ACHN (cell line): ENCODE measurements at places on chromosomes 3 and 15.

DNA sequence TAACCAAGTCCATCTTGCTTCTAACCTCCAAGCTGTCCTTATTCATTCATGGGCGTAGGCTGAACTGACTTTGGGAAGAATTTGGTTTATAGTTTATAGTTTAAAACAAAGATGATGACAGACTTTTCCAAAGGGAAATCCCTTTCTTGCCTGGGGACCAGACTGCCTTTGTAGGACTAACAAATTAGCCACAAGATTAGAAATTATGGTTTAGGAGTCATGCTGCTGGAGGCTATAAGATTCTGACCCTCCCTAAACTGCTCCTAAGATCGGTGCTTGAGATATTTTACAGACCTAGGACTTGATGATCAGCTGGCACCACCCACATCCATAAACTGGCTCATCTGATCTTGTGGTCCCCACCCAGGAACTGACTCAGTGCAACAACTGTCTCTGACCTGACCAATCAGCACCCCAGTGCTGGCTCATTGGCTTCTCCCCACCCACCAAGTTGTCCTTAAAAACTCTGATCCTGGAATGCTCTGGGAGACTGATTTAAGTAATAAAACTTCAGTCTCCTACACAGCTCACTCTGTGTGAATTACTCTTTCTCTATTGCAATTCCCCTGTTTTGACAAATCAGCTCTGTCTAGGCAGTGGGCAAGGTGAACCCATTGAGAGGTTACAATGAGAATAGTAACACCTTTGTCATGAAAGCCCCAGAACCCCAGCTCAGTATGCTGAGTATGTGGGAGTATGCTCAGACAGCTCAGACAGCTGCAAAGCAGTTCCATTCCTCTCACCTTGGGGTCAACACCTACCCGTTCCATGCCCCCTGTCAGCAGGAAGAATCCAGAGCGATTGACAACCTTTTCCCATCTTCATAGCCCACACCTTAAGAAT, 51.6 kb upstream of the C15orf39 start:
- DNase-seq = no peak

DNA sequence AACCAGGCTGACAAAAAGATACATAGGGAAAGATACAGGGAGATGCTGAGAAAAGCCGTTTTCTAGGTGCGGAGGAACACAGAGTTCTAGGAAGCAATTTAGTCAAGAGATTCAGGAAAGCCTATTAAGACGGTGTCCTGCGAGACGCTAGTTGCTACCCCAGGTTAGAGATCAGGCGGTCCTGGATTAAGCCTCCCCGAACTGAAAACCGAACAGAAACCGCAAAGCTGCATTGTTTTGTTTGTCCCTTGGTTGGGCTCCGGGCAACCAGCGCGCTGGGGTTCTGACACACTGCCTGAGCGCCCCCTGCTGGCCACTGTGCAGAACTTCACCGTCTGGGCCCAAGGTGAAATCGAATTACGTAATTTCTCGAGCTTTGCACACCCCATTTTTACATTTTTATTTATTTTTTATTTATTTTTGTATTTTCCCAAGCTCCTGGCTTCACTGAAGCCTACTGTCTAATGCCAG, 37.3 kb upstream of the NDUFB4 start:
- peak; percentile 83 for DNase-seq

DNA sequence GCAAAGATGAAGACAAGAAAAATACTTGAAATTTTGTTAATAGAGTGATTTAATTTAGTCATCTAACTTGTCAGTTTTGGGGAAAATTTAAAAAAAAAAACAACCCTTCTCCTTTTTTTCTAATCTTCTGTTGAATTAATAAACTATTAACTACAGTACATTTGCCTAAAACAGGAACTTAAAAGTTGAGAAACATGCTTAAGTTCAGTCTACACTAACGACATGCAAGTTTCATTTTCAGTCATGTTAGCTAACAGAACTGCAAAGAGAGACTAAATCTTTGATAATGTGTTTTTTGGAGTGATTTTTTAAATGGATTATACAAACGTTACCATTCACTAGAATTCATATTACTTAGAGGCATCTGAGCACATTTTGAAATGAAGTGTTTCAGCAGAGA, 71.9 kb upstream of the MBNL1 start:
- no peak for DNase-seq

- DNase-seq = no peak
Measured at GRCh38 chr3:108527109-108527508, 16.7 kb upstream of the MYH15 start.

DNA sequence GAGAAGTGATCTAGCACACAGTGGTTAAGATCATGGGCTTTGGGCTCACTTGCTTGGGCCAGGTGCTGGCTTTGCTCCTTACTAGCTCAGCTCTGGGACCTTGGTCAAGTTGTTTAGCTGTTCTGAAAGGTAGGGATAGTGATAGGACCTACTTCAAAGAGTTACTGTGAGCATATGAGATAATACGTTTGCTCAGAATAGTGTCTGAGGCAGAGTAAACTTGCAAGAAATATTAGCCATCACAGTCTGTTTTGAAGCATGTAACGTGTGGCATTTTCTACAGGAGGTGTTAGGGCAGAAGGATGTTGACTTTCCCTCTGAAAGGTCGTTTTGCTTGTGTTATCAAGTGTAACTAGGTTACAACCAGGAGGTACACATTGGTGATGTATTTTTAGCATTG, 34.5 kb upstream of the NFKBIZ start:
- no peak for DNase-seq

DNA sequence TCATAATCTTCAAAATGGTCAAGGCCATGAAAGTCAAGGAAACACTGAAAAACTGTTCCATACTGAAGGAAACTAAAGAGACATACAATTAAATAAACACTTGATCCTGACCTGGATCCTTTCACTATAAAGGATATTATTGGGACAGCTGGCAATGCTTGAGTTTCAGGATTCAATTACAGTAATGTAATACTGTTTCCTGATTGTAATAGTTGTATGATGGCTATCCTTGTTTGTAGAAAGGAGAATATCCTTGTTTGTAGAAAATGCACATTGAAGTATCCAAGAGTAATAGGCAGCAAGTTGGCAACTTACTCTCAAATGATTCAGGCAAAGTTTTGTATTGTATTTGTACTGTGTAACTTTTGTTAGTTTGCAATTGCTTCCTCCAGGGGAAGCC, 4.6 kb downstream of the CIDEC start:
- no peak for DNase-seq

- no peak for DNase-seq
Measured at GRCh38 chr3:160319322-160319721, 79.7 kb downstream of the IFT80 start.

DNA sequence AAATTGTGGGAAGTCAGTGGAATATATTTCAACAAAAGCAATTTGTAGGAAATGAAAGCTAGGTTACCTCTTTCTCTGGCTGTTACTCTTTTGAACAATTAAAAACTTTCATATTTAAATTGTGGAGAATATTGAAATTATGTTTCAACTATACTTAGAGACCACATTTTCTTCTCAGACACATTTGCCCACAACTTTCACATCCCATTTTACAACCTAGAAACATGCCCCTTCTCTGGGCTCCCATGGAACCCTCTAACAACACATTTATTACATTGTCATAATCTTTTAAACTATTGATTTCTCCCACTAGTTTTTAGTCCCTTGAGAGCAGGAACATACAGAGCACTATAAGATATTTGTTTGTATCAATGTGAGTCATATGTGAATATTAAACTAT, 211.7 kb upstream of the TTC14 start:
- no peak for DNase-seq

DNA sequence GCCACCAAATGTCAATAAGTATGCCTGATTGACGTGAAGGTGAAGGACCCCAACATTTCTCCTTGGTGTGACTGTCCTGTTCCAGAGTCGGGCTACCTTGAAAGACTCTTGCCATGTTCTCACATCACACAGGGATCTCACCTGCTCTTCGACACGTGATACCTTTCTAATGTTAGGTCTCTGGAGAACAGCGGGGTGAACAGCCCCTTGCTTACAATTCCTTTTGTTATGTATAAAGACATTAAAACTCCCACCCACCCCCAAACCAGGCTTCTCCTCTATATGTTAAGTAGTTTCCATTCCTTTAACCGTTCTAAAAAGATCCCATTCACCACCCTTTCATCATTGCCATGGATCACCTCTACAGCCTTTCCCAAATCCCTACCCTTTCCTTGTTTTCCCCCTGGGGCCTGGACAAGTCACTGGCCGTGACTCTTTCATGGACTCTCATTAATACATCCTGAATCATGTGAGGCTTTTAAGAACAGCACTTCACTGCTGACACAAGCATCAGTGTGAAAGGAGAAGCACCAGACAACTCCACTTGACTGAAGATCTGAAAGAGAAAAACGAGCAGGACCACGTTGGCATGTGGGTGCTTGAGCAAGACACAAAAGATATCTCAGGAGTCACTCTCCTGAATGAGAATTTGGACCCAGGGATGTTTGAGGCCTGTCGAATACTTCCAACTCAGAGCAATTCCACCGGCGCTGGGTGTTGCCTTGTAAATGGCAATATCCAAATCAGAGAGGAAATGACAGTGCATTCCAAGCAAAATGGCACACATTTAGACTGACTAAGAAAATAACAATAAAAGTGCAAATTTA, 115.0 kb downstream of the FOXP1 start:
- no peak for DNase-seq
